ENCODE measurements at places on chromosomes 7 and 10.

DNA sequence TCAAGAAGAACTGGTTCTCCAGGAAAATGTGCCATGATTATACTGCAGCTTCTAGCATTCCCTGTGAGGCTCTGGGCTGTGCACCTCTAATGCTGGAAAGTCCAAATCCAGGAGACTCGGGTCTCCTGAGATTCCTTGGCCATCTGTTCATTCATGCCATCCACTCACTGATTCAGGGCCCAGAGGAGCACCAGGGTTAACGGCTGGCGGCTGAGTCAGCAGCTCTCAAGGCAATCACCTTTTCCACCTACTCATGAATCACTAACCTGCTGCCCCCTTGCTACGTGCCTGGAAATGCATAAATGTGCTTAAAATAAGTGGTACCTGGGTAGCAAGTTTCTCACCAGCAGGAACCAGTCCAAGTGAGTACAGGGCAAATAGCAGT is 132.7 kb downstream of the KCNMA1 start:
- no peak for DNase-seq

DNA sequence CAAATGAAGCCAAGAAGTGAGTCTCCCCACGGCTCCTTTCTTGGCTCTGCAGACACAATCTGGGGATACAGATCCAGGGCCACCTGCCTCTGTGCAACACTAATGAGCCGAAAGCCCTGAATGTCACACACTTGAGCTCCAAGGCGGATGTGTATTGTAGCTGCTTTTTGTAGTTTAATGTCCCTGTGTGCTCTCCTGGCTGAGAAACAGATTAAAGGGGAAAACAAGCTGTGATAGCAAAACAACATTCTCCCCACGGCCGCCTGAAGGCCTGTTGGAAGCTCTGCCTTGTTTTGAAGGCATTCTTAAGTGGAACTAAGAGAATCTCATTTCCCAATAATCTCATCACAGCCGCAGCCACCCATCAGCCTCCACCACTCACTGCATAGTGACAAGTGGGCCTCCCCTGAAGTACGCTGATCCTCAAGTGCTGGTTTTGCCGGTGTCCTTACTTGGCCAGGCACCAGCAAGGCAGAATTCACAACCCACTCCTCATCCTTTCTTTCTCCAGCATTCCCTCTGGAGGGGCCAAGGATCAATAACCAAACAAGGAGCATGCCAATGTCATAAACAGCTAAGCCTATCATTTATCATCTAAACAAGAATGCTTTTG is 44.4 kb upstream of the AMPH start:
- DNase-seq: no peak

DNA sequence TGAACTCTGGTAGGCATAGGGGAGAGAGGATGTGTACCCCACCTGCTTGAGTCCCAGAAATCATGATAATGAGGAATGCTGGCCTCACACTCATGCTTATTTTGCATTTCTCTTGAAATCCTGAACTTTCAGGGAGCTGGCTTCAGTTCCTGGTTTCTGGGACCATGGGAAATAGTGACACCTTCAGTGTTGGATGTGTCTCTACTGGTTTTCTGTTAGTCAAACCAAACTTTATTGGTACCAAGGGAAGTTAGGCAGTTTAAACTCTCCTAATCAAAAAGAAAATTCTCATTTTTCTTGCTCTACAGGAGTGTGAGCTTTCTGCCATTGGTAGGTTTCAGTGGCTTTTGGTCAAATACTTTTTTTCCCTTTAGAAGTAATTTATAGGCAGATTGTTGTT is 11.8 kb upstream of the PCGF5 start:
- DNase-seq: no peak

- DNase-seq: no peak
Observed at GRCh38 chr10:4022473-4022872, 237.5 kb upstream of the KLF6 start.

DNA sequence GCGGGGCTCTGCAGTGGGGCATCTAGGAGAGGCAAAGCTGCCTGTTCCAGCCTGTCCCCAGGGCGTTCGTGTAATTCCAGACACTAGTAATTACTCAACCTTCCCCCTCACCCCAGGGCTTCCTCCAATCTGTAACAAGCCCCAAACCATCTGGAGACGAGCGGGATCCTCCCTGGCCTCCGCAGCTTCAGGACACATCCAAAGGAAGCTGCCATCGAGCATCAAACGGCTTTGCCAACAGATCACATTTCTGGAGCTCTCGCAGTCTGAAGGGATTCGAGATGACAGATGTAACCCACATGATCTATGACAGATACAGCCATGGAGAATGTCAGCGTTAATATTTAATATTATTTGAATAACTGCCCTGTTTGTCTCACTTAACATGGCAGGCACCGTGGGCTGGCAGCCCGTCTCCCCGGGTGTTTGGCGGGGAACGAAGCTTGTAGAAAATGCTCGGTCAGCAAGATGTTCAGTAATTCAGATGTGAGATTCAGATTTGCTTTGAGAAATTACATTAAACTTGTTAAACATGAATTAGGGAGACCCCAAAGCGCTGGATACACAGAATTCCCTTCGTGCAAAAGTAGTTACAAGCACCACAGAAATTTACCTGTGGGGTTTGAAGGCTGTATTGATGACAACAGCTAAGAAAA is 108.5 kb upstream of the C7orf33 start:
- DNase-seq: no peak

GRCh38 chr7:20742913-20743312 is 43.8 kb downstream of the SP8 start:
- DNase-seq: no peak

DNA sequence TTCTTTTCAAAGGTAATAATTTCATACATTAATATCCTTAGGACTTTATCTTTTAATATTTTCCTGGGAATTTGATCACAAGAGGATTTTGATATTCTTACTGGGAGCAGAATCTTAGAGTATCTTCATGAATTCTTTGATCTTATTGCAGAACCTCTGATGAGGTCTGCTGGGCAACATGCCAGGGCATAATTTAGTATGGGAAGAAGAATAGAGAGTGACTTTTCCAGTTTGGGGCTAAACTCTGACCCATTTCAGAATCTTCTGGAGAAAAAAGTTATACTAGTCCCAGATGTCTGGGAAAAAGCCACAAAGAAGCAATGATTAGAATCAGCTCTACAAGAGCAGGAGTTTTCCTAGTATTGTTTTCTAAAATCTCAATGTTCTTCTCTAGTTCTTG is 28.0 kb upstream of the RSU1 start:
- no peak for DNase-seq

DNA sequence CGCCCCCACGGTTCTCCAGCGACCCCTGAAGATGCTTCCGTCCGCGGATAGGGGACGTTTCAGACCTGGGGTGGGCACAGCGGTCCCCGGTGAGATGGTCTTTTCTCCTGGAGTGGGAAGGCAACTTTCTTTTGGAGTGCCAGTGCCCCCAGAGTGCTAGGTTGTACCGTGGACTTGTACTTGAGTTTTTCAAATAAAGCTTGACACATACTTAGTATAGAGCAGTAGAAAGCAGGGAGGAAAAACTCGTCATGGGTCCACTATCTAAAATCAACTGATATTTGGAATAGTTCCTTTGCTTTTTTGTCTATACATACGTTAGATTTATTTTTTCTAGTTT is 28.4 kb downstream of the RBM20 start:
- no peak for DNase-seq

DNA sequence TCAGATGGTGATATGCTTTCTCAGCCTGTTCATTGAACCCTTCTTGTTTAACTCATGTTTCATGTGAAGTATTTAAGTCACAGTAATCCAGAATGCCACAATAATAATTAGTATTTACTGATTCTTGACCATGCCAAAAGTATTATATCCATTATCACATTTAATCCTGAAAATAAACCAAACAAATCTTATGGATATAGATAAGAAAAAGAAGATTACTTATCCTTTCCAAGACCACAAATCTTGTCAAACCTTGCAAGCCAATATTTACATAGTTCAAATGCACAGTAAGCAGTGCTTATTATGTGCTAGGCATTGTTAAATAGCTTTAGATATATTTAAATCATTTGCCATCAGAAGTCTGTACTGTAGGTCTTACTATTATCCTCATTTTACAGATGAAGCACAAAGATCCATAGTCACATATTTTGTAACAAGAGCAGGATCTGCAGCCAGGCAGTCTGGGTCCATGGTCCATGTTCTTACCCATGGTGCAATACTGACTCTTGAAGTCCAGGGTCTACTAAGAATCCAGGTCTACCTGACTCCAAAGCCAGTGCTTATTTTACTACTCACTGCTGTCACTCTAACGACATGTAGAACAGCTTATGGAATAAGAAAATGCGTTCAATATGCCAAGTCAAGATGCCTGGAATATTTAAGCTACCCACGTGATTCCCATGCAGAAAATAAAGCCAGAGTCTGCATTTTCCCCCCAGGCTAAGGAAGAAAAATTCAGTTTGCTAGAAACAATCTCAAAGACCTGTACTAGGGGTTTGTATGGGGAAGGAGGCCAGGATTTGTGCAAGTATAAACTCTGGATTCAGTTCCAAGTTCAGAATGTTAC is 984.8 kb upstream of the LRRTM3 start:
- DNase-seq: no peak

- DNase-seq: no peak
Observed at GRCh38 chr10:74763934-74764591, 62.3 kb upstream of the KAT6B start.

GRCh38 chr7:129707910-129708499 is 96.5 kb downstream of the NRF1 start:
- no peak for DNase-seq

- peak; percentile 10 for DNase-seq
Observed at GRCh38 chr7:141785706-141786552, 4.1 kb upstream of the TAS2R5 start.

DNA sequence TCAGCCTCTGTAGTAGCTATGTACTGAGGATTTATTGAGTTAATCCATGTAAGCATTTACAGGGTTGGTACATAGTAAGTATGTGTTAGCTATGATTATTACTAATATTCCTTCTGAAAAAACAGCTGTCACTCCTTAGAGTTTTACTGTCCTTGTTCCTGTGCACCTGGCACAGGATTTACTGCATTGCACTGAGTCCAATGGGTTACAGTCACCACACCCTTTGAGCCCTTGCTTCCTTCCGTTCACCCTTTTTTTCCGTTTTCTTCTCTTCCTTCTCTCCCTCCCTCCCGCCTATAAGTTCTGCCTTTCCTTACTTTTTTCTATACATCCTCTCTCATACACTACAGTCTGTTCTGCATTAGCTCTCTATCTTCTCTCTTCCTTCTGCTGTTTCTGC is 12.5 kb upstream of the CDK6 start:
- DNase-seq: no peak

- no peak for DNase-seq
Observed at GRCh38 chr7:35712563-35713226, 17.8 kb upstream of the HERPUD2 start.

DNA sequence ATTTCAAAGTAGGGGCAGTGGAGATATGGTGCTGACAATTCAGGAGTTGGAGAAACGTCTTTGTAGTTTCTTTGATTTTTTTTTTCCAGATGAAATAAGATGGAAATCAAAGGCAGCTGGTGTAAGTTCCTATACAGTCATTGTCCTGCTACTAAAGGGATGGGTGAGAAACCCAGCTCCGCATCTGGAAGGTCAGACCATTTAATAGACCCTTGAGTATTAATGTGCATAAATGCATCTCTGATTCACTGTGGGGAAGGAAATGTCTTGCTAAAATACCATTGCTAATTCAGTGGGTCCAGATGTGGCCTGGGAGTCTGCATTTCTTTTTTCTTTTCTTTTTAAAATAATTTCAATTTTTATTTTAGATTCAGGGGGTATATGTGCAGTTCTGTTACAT is 15.5 kb downstream of the ABCB4 start:
- no peak for DNase-seq
